Left lobe of liver (tissue), 2 donors: ENCODE measurements at places on chromosomes 5 and 9.

- no peak for DNase-seq
Measured at GRCh38 chr5:172800088-172800551, 29.1 kb upstream of the DUSP1 start.

DNA sequence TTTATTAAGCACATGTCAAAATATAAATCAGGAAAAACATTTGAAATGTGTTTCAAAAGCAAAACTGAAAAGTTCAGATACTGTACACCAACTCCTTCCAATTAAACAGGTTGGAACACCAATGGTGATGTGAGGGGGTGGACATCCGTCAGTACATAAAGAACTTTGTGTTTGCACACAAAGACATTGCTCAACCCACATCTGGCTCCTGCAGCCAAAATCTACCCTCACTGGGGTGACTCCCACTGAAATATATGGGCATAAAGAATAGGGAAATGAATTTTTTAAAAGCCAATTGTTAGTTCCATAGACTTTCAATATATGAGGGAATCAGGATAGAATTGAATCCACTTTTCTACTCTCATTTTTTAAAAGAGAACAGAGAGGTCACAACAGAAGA lies 63.9 kb downstream of the MEGF9 start:
- peak; percentile 66 for DNase-seq

- no peak for DNase-seq
Measured at GRCh38 chr5:73641811-73642210, 15.8 kb downstream of the ARHGEF28 start.

- DNase-seq: no peak
Measured at GRCh38 chr5:77231471-77232138, 21.1 kb downstream of the PDE8B start.

- no peak for DNase-seq
Measured at GRCh38 chr5:97968346-97968745, 785.3 kb upstream of the RIOK2 start.
